Activated CD4-positive, alpha-beta T cell treated with anti-CD3 and anti-CD28 coated beads for 36 hours (primary cell): ENCODE measurements at places on chromosomes 3 and 15. TPM values are rescaled to one million over a fixed set of nuclear protein-coding genes. Genes with fewer than 3 reads are reported as not detected.

DNA sequence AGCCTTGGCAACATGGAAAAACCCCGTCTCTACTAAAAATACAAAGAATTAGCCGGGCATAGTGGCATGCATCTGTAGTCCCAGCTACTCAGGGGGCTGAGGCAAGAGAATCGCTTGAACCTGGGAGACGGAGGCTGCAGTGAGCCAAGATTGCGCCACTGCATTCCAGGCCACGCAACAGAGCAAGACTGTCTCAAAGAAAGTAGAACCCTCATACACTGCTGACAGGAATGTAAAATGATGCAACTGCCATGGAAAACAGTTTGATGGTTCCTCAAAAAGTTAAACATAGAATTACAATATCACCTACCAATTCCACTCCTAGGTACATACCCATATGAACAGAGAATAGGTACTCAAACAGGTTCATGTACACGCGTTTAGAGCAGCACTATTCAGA, 158.9 kb downstream of the TBC1D5 start:
- H3K4me3 ChIP-seq: no peak overlapping the region
- no peak overlapping the region for H3K27ac ChIP-seq
- peaks cover 4% of the 10 kb centered on the region for H3K36me3 ChIP-seq
- no peaks in the 10 kb centered on the region for H3K27me3 ChIP-seq
- peaks cover 9% of the 10 kb centered on the region for H3K4me1 ChIP-seq

- no peak overlapping the region for H3K27ac ChIP-seq
- no peak overlapping the region for H3K4me3 ChIP-seq
- H3K36me3 ChIP-seq: no peaks in the 10 kb centered on the region
- DNase-seq: no peak
- no peaks in the 10 kb centered on the region for H3K4me1 ChIP-seq
Observed at GRCh38 chr3:126131881-126132750, 48.2 kb upstream of the SLC41A3 start.

- DNase-seq: no peak
- H3K27ac ChIP-seq: no peak overlapping the region
- no peaks in the 10 kb centered on the region for H3K27me3 ChIP-seq
- peaks cover 41% of the 10 kb centered on the region for H3K4me1 ChIP-seq
Observed at GRCh38 chr3:42028474-42028873, 62.7 kb upstream of the TRAK1 start.

DNA sequence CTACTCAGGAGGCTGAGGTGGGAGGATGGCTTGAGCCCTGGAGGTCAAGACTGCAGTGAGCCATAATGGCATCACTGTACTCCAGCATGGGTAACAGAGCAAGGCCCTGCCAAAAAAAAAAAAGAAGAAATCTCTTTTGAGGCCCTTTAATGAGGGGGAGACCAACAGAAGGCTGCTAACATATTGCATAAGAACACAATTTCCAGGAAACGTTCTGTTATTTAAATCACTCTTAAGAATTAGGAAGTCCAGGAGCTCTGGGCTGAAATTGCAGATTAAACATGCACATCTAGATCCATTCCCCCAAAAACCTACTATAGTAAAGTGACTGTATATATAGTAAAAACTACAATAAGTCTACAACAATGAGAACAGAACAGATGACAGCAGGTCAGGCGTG, 16.1 kb upstream of the BLM start:
- no peak overlapping the region for H3K27ac ChIP-seq
- no peaks in the 10 kb centered on the region for H3K27me3 ChIP-seq
- no peak for DNase-seq
- H3K4me3 ChIP-seq: no peak overlapping the region
- H3K4me1 ChIP-seq: peaks cover 5% of the 10 kb centered on the region

GRCh38 chr15:58627701-58628100, 121.8 kb downstream of the ADAM10 start:
- no peaks in the 10 kb centered on the region for H3K27me3 ChIP-seq
- DNase-seq: no peak
- peaks cover 40% of the 10 kb centered on the region for H3K36me3 ChIP-seq
- H3K4me3 ChIP-seq: peak overlapping the region; percentile 68
- peaks cover 40% of the 10 kb centered on the region for H3K4me1 ChIP-seq
- H3K27ac ChIP-seq: peak overlapping the region; percentile 94

GRCh38 chr3:136330900-136331299, 80.8 kb downstream of the PCCB start:
- peaks cover 64% of the 10 kb centered on the region for H3K36me3 ChIP-seq
- no peaks in the 10 kb centered on the region for H3K27me3 ChIP-seq
- H3K27ac ChIP-seq: no peak overlapping the region

GRCh38 chr3:158663246-158663645, 9.2 kb downstream of the LXN start:
- no peaks in the 10 kb centered on the region for H3K27me3 ChIP-seq
- no peak overlapping the region for H3K27ac ChIP-seq
- peaks cover 11% of the 10 kb centered on the region for H3K4me1 ChIP-seq
- peaks cover 51% of the 10 kb centered on the region for H3K36me3 ChIP-seq
- DNase-seq: no peak

DNA sequence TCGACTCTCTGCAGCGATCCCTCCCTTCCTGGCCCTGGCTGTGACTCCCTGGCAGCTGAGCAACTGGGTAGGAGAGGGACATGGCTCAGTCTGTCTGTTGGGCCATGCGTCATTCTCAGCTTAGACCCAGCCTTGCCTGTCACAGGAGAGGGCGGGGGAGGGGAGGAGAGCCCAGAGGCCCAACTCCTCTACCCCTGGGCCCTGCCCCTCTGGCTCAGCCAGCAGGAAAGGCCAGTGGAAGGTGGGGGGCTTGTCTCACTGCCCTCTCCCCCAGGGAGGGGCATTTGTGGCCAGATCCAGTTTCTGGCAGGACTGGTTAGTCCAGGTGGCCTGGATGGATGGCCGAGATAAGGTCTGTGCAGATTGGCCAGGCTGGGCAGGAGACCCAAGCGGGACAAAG, 31.6 kb downstream of the DNAJB8 start:
- peaks cover 7% of the 10 kb centered on the region for H3K4me1 ChIP-seq
- DNase-seq: no peak
- no peak overlapping the region for H3K4me3 ChIP-seq
- H3K27ac ChIP-seq: no peak overlapping the region
- no peaks in the 10 kb centered on the region for H3K36me3 ChIP-seq
- peaks cover 35% of the 10 kb centered on the region for H3K27me3 ChIP-seq

GRCh38 chr3:82157952-82158351, 396.5 kb upstream of the GBE1 start:
- DNase-seq: no peak
- H3K4me3 ChIP-seq: no peak overlapping the region
- H3K4me1 ChIP-seq: no peaks in the 10 kb centered on the region
- no peak overlapping the region for H3K27ac ChIP-seq
- H3K27me3 ChIP-seq: peaks cover 3% of the 10 kb centered on the region
- no peaks in the 10 kb centered on the region for H3K36me3 ChIP-seq

GRCh38 chr3:77500721-77501120, 460.8 kb downstream of the ROBO2 start:
- H3K27ac ChIP-seq: no peak overlapping the region
- H3K36me3 ChIP-seq: no peaks in the 10 kb centered on the region
- no peaks in the 10 kb centered on the region for H3K27me3 ChIP-seq
- no peaks in the 10 kb centered on the region for H3K4me1 ChIP-seq
- H3K4me3 ChIP-seq: no peak overlapping the region
- no peak for DNase-seq

Gene DAZL
- total RNA-seq: not detected

Gene C3orf85
- not detected for total RNA-seq

Gene NR2E3
- not detected for total RNA-seq
